ENCODE measurements at places on chromosomes 11 and 22.

DNA sequence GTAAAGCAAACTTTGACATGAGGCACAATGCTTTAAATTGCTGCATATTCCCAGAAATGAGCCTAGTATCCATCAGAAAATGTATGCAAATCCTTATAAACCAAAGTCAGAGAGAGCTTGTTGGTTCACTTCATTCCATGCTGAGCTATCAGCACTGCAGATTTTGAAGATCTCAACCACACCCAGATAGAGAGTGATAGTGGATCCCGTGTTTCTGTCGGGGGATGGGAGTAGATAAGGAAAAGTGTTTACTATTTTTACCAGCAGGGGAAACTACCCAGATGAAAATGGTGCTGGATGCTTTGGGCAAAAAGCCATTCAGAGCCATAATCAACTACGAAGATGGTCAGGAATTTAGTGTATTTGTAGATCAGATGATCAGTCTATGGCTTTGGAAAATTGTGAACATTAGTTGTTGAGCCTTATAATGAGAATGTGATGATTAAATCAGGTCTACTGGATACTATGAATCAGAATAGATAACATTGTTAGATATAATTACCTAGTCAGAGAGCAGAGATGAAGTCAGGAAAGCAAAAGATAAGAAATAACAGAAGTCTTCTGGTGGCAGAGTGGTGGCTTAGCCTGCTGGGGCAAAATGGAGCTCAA is 10.8 kb downstream of the OR51B6 start:
- DNase-seq: no peak

GRCh38 chr22:29353286-29353685 is 35.1 kb downstream of the AP1B1 start:
- no peak for DNase-seq

GRCh38 chr11:12539572-12539971 is 134.6 kb upstream of the TEAD1 start:
- peak; percentile 90 for DNase-seq

DNA sequence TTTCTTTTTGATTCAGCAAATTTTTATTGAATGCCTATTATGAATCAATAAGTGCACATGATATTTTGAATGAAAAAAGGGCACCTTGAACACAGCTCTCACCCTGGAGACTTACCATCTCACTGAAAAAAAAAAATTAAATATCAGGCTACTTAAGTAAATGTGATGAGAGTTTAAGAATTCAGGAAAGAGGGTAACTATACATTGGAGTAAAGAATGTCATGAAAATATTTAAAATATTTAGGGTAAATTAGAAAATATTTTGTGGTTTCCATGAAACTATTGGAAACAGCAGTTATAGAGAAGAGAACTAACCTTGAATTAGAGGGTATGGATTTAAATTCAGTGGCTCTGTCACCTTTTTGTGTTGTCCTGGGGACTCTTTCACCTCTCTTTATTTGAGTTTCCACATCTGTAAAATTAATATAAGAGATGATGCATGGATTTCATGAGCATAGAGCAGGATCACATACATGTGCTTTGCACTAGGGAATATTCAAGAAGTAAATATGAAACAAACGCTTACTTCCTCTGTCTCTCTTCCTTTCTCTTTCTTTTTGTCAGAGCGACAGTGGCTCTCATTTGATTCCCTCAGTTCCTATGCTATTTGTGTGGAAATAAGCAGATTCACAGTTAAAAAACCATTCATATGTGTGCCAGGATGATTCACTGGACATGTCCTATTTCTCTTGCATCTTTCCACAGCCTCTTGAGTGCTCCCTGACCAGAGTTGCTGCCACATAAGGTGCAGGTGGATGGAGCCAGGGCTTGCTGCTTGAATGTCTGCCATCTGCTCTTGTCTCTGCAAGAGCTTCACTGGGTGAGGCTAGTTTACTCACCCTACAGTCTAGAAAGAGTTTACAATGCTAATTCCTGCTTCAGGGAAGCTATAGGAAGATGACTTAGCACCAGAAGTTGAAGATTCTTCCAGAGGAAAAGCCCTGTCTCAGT is 533.1 kb downstream of the ETS1 start:
- no peak for DNase-seq

GRCh38 chr11:124758355-124759265 is 3.5 kb downstream of the ESAM start:
- DNase-seq: peak; percentile 73

DNA sequence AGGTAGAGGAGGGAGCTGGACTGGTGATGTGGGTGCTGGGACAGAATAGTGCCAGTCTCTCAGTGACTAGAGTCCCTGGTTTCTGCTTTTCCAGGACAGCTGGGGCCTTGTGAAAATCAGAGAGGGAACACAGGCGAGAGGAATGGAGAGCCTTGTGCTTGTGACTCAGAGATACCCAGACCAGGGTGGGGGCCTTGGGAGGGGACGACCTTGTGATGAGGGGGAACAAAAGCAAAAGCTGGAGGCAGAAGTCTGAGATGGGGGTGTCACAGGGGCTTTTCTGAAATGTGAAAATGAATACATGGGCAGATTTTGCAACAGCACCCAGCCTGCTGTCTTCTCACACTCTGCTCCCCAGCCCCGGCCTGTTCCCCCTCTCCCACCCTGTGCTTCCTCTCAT is 3.4 kb upstream of the NR1H3 start:
- peak; percentile 61 for DNase-seq

DNA sequence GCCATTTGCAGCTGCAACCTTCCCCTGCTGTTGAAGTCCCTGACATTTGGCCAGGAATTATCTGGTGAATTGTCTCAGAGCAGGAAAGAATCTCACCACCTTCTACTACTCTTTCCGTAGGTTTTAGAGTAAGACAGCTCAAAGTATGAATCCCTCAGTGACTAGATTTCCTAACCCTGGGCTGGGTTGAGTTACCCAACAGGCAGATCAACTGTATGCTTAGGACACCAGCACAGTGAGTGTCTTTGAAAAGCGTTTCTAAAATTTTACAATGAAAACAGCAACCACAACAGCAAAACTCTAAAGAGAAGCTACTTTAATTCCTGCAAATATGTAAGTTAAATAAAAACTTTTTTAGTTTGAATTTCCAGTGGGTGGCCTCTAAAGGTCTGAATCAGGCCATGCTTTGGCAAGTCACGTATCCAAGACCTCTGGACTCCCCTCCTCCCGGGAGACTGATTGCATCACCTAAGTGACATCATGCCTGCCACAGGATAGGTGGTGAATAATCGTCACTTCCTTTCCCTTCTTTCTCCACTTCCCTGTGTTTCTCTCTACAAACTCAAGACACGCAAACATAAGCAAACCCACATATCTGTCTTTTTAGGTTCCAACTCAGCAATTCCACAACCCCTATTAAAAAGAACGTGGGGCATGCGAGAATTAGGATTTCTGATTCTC is 7.8 kb downstream of the OR8B12 start:
- peak; percentile 13 for DNase-seq

GRCh38 chr22:44667829-44668189 is 34.2 kb upstream of the PRR5 start:
- no peak for DNase-seq

DNA sequence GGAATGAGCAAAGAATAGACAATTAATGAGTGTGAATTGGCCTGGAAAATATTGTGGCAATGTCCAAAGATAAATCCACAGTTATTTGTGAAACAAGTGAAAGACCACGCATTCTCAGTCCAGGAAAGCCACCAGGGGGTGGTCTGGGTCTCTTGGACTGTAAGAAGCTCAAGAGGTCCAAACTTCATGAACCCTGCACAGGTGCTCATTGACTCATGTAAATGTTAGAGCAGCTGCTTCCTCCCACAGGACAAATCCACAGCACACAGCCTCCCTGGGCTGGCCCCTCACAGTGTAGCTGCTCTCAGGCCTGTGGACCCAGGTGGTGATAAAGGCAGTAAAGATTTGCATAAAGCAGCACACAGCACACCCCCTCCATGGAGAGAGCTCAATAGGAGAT is 114.0 kb downstream of the ZNF280B start:
- no peak for DNase-seq

GRCh38 chr11:131653260-131653659 is 282.8 kb downstream of the NTM start:
- no peak for DNase-seq

DNA sequence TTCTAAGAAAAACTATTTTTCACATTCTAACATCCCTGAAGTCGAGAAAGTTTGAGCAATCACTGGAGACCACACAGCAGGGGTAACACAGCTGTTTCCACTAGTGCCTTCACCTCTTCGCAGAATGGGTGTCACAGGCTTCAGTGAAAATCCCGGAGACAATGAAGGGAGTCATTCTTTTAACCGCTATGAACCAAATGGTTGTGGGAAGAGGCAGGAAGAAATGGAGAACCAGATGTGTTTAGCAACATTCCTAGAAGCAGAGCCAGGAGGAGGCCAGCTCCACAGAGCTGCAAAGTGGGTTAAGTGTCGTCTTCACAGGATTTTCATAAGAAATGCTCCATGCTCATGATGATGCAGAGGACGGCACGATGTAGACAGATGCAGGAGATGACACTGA is 221.1 kb downstream of the LARGE1 start:
- peak; percentile 12 for DNase-seq

DNA sequence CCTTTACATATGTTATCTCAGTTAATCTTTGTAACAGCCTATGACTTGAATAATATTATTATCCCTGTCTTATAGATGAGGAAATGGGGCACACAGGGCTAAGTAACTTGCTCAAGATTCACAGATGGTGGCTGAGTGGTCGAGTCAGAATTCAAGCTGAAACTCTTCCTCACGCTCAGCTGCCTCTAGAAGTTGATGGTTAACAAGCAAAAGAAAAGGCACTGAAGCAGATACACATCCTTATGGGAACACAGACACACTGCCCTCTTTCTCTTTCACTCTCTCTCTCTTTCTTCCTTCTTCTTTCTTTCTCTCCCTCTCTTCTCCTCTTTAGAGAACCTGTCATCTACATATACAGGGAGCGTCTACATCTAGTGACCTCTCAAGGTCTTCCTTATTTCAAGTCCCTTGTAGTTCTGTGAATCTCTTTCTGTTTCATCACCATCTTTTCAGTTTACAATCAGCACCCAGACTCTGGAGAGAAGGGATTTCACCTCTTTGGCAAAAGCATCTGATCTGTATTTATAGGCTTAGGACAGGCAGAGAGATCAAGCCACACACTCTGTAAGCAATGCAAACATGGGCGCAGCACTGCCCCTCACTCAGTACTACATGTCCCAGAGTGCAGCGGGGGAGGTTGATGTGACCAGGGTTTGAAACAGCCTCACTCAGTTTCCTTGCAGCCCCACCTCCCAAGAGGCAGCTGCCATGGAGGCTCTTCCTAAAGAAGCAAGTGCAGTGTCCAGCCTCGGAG is 75.7 kb downstream of the GRAMD1B start:
- no peak for DNase-seq

DNA sequence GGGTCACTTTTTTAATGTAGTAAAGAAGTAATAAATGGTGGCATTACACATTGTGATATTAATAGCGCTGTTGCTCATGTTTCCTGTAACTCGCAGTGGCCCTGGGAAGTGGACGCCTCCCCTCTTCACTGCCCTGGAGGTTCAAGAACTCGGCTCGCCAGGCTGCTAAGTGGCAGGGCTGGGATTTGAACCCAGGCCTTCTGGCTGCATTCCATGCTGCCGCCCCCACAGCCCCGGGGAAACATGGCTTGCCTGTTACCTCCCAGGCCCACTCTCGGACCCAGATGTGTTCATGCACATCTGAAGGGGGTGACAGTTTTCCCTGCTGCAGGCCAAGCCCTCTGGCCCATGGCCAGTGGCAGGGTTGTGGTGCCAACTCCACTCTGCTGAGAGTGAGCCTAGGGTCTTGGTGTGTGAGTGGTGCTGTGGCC is 25.0 kb upstream of the MGAT3 start:
- peak; percentile 37 for DNase-seq

- no peak for DNase-seq
Observed at GRCh38 chr11:71499125-71499524, 27.9 kb upstream of the KRTAP5-7 start.

DNA sequence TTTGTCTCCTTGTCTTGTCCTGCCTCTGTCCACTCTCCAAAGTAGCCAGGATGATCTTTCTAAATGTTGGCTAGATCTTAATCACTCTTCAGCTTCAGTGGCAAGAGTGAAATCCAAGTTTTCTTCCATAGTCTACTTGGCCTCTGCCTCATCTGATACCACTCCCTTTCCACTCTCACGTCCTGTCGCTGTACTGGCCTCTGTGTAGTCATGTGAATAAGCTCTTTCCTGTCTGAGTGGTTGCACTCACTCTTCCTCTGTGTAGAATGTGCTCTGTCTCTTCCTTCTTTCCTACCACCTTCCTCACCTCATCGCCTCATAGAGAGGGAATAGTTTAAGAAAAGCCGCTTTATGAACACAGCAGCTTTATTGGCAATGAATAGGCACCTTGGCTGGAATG is 86.5 kb downstream of the WNT11 start:
- no peak for DNase-seq

GRCh38 chr22:25027959-25028840 is 75.7 kb downstream of the KIAA1671 start:
- peak; percentile 24 for DNase-seq

- peak; percentile 58 for DNase-seq
Observed at GRCh38 chr11:119318240-119319135, 1.6 kb upstream of the MCAM start.

GRCh38 chr11:13294771-13295579 is 17.4 kb downstream of the BMAL1 start:
- no peak for DNase-seq

All from fibroblast of villous mesenchyme (primary cell).